NCI-H1436 treated with DMSO at 0.1 percent for 48 hours (cell line): ENCODE measurements at places on chromosomes 6 and 20.

DNA sequence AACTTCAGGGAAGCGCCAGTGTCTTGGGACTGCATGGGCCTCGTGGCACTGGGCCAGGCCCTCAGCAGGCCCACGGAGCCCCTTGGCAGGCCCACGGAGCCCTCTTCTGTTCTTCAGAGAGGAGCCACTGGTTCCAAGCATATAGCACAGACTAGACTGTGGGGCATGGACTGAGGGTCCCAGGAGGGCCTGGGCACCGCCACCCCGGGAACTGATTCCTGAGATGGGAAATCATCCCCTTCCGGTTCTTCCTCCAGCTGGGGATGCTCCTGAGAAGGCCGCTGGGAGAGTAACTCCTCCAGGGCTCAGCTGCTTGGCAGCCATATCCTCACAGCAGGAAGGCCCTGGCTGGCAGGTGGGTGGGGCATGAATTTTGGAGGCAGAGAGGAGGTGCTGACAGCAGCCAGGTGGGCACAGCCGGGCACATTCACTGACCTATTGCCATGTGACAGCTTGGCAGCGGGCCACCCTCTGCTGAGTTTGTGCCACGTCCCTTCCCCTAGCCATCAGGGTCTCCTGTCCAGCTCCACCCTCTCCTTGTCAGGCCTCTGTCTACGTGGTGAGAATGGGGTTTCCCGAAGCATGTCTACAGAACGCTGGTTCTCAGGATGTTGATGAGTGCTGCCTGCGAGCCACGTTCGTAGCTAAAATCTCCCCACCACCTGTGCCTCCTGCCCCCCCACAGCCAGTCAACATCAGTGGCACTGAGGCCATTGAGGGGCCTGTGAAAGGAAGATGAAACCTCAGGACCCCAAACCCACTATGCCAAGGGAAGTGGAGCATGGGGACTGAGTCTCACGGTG is 152.1 kb downstream of the TAF4 start:
- DNase-seq, result no peak

DNA sequence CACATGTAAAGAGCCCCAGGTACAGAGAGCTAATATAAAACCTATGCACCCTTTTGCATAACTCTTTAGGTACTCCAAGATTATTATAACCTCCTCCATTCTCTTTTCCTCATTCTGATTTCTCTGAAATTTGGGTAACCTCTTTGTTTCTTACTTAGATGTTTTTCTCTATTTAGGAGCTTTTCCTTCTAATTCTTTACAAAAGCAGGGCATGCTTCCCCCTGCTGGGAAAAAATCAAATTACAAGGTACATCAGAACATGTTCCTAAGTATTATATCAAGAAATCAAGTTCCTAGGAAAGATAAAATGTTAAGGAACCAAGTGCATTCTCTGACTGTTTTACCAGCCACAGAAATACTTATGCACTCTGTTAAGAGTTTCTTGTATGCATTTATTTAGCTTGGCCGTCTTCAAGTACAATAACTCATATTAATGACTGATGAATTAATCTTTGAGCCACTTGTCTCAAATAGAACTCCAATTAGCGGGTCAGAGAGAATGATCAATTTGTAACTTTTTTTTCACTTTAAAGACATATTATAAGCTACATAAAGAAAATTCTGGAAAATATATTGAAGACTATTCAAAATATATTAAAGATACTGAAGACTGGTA is 2.1 kb downstream of the KHDRBS2 start:
- no peak for DNase-seq

GRCh38 chr6:87600576-87600975 is 10.6 kb downstream of the ORC3 start:
- no peak for DNase-seq

GRCh38 chr20:4802527-4802926 is 80.8 kb downstream of the PRND start:
- no peak for DNase-seq

GRCh38 chr6:15892369-15892768 is 229.5 kb upstream of the DTNBP1 start:
- no peak for DNase-seq

DNA sequence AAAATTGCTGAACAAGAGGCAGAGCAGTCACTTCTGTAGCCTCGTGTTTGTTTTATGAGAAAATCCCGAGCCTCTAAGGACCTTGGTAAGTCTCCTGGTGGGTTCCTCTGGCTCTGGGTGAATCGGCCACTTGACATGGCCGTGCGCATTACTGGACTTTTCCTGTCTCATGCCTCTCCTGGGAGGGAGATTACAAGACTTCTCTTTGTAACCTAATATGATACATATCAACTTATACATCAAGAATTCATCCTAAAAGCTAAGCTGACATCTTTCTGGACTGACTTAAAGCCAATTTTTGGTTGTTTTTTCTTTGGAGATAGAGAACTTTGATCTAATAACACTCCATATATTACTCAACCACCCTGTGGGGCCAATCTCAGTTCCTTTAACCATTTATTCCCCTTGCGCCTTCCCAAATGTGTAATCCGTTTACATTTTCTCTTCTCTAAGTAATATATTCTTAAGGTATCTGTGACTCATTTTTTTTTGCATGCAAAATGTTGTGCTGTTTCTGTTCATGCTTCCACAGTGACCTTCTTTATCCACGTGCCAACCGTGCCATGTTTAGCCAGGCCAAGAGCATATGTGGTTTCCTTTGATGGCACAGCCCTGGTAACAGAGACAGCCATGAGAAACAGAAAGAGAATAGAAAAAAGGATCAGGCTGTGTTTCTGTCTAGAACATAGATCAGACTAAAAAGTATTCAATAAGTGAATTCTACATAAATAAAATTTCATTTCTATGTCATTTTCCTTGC is 47.5 kb upstream of the JAG1 start:
- DNase-seq, result no peak

DNA sequence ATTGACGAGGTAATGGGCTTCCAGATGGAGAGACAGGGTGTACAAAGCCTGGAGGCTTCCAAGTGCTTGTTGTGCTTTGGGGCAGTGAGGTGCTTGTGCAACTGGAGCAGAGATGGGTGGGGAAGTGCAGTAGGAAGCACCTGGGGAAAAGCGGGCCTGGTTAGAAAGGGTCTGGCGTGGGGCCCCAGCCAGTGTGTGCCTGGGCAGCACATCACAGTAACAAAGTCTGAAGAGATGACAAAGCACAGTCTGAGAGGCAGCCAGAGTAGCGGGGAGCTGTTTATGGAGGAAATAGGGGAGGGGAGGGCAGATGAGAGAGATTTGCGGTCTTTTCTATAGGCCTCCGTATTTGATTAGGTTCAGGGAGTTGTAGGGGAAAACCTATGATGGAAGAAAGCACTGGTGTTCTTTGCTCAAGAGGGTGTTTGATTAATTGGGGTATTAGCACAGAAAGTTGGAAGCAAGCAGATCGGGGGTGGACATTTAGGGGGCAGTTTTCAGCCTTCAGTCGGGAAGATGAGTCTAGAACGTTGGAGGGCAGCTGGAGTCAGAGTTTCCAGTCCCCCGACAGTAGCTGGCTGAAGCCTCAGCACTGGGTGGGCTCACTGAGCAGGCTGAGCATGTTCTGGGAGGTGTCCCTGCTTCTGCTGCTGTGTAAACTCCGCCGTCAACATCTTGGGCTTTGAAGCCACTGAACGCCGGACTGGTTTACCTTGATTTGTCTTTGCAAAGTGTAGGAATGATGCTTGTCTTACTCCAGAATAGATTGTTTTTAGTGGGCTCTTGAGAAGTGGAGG is 15.5 kb upstream of the MROH8 start:
- no peak for DNase-seq

DNA sequence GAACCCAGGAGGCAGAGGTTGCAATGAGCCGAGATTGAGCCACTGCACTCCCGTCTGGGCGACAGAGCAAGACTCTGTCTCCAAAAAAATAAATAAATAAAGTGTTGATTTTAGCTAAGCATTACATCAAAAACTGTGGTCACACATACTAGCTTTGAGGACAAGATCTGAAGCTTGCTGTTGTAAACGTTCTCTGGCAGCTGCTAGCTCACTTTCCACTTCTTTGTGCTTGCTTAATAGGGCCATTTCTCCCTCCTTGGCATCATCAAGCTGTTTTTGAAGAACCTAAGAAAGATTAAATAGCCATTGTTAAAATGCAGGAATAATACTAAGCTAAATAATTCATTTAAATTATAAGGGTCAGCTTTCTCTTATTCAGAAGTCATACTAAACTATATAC is 55.7 kb downstream of the FAM184A start:
- DNase-seq, result no peak

- no peak for DNase-seq
Measured at GRCh38 chr6:13671548-13672127, 40.0 kb downstream of the RANBP9 start.

- no peak for DNase-seq
Measured at GRCh38 chr6:106557837-106558236, 71.5 kb downstream of the RTN4IP1 start.

- no peak for DNase-seq
Measured at GRCh38 chr6:128168244-128168643, 267.4 kb upstream of the THEMIS start.

DNA sequence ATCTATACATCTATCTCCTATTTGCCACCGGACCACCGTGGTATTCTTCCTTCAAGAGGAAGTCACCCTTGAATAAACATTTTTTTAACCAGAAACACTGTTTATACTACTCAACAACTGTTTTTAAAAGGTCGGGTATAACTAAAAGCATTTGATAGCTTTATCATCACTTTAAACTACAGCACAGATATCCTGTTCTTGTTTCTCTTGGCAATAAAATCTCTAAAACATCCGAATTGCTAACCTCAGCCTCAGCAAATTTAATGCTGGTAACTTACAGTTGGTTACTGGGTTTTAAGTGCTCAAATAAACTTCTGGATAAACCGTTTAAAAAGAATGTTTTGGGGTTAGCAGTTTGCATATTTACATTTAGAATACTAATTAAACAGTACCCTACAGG is 20.4 kb downstream of the ZUP1 start:
- no peak for DNase-seq

- DNase-seq, result no peak
Measured at GRCh38 chr20:237489-237888, 10.4 kb downstream of the DEFB129 start.

- DNase-seq, result no peak
Measured at GRCh38 chr6:169567819-169568218, 134.0 kb downstream of the WDR27 start.

DNA sequence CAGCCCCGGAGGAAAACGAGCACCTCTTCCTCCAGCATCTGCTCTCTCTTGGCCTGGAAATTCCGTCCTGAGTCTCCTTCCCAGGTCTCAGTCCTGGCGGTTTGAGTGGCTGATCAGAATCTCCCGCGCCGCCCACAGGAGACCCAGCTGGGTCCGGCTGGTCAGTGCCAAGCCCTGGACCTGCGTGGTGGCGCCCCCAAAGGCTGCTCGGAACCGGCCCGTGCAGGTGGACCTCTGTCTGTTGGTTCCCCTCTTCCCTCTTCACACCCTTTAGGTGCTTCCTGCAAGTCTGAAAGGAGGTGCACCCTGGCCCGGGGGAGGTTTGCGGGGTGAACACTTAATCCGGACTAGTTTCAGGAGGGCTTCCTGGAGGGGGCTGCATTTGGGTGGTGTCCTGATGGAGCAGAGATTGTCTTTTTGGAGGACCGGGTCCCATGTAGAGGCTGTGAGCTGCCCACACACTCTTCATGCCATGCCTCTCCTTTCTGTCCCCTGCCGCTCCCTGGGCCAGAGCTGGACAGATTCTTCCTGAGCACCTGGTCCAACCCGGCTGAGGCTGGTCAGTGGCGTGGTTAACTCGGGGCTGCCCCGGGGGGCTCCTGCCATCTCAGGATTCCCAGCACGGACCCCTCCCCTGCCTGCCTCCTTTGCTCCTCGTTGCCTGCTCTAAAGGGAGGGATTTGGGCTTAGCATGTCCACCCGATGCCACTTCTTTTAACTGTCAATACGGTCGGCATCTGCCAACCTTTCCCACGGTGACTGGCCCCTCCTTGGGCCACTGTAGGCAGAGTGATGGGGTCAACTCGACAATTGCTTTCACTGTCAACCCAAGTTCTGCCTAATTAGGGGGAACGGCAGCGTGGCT is 16.5 kb upstream of the BHLHE23 start:
- no peak for DNase-seq

- no peak for DNase-seq
Measured at GRCh38 chr6:169088762-169089161, 164.9 kb downstream of the THBS2 start.

DNA sequence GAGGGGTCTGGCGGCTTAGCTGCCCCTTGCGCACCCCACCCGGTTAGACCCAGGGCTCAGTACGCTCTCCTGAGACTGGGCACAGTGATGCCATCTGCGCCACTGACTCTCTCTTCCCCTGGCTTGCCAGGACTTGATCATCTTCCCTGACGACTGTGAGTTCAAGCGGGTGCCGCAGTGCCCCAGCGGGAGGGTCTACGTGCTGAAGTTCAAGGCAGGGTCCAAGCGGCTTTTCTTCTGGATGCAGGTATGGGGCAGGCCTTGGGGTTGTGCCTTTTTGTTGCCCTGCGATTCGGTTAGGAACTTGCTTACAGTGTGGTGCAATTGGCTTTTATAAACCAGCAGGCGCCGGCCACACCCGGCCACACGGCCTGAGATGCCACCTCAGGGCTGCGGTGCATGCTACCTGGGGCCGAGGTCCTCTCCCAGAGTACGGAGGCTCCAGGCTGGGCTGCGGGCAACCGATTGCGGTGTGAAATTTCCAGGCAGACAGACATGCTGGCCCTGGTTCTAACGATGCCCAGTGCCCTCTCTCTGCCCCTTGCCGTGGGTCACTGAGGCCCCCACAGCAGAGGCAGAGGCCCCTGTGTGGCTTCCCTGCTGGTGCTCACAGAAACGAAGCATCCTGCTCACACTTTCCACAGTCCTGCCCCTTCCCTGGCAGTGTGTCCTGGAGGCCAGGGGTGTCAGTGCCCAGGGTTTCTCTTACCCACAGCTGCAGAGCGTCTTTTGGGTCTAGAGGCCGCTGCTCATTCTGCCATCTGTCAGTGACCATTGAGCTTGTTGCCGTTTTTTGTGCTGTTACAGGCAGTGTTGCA is 1.7 kb downstream of the ADRM1 start:
- DNase-seq, result no peak

- no peak for DNase-seq
Measured at GRCh38 chr6:11607383-11607782, 69.8 kb downstream of the TMEM170B start.

DNA sequence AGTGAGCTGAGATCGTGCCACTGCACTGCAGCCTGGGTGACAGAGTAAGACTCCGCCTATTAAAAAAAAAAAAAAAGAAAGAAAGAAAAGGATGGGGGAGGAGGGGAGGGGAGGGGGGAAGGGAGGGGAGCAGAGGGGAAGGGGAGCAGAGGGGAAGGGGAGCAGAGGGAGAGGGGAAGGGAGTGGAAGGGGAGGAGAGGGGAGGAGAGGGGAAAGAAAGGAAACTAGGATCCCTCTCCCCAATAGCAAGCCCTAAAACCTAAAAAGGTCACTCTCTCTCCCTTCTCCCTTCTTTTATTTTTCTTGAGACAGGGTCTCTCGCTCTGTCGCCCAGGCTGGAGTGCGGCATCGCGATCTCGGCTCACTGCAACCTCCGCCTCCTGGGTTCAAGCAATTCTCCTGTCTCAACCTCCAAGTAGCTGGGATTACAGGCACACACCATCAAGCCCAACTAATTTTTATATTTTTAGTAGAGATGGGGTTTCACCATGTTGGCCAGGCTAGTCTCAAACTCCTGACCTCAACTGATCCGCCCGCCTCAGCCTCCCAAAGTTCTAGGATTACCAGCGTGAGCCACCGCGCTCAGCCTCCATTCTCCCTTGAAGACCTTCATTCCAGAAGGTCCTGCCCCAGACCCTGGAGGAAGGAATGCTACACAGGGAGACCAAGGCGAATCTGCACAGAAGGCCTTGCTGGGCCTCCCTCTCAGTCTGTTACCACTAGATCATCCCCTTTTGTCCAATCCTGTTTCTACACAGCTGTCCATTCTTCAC is 45.8 kb upstream of the PIM1 start:
- DNase-seq, result no peak
